Effector CD8-positive, alpha-beta T cell (primary cell): ENCODE measurements at places on chromosomes 4 and X.

DNA sequence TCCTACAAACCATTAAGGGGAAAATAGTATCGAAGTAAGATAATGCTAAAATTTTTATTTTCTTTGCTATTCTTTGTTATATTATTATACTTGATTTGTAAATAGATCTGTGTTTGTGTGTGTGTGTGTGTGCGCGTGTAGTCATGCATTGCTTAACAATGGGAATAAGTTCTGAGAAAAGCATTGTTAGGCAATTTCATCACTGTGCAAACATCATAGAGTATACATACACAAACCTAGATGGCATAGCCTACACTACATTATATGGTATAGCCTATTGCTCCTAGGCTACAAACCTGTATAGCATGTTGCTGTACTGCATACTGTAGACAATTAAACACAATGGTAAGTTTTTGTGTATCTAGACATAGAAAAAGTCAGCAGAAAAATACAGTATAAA, 17.1 kb downstream of the MTTP start:
- DNase-seq = no peak

- no peak for DNase-seq
Observed at GRCh38 chrX:118216087-118216486, 99.5 kb upstream of the KLHL13 start.

DNA sequence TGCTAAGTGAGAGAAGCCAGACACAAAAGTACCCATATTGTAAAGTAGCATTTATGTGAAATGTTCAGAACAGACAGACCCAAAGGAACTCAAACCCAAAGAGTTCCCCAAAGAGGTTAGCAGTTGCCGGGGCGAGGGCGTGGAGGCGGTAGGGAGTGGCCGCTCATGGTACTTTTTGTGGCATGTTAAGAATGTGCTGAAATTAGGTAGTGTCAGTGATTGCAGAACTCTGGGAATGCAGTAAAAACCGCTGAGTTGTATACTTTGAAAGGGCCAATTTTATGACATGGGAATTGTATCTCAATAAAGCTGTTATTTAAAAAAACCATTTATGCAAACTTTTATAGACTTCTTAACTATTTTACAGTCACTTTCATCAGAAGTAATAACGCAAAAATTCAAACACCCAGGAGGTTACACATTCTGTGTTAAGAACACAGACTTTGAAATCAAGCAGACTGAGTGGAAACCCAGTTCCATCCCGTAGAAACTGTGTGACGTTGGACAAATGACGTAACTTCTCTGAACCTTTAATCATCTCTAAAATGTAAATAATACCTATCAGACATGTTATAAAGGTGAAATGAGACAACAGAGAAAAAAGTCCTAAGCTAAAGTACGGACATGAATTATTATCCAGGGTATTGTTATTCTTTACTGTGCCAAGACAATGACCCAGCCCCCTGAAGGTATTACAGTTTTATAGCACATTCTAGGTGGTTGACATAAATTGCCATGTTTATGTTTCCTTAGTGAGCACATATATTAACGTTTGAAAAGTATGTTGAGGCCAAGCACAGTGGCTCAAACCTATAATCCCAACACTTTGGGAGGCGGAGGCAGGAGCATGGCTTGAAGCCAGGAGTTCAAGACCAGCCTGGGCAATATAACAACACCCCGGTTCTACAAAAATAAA, 19.7 kb downstream of the ZFP42 start:
- no peak for DNase-seq

GRCh38 chrX:20373063-20373462, 106.4 kb upstream of the RPS6KA3 start:
- DNase-seq = no peak

DNA sequence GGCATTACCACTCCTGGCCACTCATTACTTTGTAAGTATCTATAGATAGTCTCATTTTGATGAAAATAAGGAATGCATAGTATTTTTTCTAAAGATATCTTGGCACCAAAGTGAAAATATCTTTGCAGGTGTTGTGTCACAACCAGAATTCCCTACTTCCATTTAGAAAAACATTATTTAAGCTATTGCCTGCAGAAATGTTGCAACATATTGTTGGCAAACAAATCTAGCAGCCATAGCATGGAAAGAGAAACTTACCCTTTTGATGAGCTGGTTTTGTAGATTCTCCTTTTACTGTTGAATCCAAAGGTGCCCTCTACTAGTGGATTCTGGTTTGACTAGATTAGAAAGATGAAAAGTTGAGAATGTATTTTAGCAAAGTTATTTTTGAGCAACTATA, 138.8 kb downstream of the AREG start:
- DNase-seq = no peak

GRCh38 chrX:17846045-17846444, 15.1 kb downstream of the RAI2 start:
- no peak for DNase-seq

DNA sequence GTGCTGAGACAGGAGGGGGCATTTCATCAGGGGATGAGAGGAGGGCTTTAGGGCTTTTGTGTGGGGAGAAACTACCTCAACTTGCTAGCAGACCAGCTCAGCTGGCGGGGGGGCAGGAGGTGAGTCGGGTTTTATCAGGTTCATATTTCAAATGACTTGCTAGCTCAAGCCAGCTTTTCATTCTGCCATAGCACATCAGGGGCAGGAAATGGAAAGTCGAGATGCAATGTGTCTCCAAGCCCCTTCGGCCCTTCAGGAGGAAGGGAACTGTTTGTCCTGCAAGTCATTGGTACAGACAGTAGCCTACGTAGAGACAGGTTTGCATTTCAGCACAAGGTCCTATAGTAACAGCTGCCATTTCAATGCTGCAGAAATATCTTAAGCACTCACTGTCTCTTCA, 194.1 kb downstream of the PTTG2 start:
- no peak for DNase-seq

- no peak for DNase-seq
Observed at GRCh38 chr4:106738121-106738520, 298.0 kb downstream of the DKK2 start.

- no peak for DNase-seq
Observed at GRCh38 chr4:120611092-120611491, 311.4 kb downstream of the PRDM5 start.

DNA sequence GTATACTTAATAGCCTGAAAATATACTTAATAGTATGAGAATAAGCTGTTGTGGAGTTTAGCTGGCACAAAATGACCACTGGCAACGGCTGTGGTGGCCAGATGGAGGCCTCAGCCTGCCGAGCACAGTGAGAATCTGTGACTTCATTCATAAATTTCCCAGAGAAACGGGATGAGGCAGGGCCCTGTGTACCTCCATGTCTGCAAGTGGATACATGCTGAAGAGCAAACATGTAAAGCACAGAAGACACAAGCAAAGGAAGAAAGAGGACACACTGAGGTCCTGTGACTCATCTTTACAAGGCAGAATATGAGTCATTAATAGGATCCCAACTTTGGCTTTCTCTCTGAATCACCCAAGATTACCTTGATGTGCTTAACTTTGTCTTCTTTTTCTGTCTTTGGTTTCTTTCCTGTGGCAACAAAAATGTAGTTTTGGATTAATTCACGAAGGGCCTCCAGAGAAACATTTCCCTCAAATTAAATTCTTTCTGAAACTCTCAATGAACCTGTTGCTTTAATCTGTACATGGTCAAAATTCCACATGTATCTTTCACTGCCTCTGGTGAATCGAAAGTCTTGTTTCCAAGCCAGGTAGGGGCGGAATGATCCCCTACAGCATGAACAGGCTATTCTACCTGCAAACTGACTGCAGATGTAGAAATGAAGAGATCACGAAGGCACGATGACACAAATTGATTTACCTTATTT, 56.4 kb downstream of the IRF2 start:
- no peak for DNase-seq

- DNase-seq = no peak
Observed at GRCh38 chr4:6886886-6887285, 22.7 kb upstream of the TBC1D14 start.

DNA sequence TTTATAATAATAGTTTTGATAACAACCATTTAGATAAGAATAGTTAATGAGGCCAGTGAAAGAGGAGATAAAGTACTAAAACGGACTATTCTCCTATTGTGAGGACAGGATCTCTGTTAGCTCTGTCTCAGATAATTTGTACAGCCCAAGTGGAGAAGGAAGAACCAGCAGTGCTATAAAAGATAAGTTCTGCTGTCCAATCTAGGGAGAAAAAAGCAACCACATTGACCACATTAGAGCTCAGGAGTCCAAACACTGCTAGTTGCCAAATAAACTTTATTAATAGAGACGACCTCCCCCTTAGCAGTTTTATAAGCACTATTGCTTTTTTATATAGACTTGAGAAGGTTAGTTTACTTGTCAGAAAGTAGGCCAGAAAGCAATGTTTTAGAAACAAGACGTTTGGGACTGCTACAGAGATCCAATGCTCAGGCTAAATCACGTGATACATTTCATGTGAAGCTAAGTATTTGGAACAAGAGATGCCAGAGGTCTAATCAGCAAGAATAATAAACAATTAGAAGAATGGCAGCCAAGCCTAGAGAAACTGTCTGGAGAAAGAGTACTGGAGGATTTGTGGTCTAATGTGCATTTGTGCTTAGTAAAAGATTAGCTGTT, 15.9 kb downstream of the IL15 start:
- no peak for DNase-seq

DNA sequence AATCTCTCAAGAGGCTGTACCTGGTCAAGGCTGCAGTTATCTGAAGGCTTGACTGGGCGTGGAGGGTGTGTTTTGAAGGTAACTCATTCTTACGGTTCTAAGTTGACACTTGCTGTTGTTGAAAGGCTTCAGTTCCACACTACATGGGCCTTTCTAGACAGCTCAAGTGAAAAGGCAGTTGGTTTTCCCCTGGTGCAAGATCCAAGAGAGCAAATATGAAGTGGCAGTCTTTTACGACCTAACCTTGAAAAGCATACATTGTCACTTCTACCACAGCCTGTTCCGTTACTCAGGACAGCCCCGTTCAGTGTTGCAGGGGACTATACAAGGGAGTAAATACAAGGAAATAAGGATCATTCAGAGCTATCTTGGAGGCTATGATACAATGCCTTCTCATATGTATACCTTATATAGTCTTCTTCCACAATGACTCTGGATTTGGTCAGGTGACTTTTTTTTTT, 46.2 kb downstream of the PDS5A start:
- DNase-seq = no peak

DNA sequence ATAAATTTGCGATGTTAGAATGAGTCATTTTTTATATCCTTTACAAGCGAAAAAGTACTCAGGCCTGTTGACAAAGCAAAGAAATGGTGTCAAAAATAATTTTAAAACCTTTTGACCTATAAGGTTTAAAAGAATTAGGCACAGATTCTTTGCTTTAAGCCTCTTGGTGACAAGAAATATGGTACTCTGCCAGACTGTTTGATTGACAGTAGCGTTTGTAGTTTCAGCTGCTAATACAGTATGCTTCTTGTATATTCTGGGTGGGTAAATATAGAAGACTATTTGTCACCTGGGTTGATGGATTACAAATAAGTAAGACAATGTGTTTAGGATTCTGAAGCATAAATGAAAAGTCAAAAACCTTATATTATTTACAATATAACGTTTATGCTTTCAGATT, 193.1 kb upstream of the PITX2 start:
- no peak for DNase-seq

- DNase-seq = no peak
Observed at GRCh38 chr4:139734201-139734874, 68.7 kb downstream of the MGST2 start.

DNA sequence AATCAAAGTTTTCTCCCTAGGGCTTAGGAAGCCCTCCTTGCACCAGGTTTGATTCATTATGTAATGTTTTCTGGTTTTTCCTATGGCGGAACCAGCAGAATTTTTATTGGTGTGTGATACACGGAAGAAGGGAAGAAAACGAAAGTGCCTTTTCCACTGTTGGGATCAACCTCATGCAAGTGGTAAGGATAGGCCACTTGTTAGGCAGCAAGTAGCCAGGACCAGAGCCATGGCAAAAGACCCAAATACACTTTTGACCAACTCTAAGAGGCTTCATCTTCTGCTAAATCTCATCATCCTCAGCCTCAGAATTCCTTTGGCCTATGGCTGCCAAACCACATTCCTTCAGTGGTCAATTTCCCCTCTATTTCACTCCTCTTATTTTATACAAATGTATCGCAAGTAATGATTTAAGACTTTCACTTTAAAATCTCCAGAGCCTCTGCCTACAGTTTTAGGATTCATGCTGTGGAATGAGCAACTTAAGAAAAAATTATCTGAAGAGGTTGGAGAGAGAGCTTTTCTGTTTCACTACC, 21.2 kb downstream of the PPAT start:
- DNase-seq = no peak

DNA sequence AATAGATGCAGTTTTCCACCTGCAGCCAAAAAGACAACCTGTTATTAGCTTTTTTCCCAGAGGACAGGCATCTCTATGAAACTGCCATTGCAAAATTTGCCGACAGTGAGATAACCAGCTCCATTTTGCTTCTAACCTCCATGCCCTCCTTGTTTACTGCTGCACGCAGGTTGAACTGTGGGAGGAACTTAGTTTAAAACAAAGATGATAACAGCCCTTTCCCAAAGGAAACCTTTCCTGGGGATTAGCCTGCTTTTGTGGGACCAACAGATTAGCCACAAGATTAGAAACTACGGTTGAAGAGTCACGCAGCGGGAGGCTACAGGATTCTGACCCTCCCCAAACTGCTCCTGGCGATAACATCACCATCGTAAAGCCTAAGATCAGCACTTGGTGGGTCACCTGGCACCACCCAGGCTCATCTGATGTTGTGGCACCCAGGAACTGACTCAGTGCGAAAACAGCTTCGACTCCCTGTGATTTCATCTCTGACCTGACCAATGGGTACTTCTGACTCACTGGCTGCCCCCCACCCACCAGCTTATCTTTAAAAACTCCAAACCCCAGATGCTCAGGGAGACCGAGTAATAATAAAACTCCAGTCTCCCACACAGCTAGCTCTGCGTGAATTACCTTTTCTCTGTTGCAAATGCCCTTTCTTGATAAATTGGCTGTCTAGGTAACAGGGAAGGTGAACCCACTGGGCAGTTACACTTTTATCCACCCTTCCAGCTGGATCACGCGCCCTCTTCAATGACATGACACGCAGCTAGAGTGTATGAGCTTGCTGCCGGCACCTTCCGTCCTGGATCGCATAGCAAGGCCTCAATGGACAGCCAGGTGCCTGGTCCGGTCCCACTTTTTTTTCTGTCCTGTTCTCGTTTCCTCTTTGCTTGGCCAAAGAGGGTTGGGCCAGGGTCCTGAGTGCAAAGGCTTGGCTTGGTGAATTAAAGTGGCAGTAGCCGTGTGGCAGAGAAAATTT, 27.2 kb downstream of the NOP14 start:
- no peak for DNase-seq
